Stimulated activated CD8-positive, alpha-beta memory T cell treated with anti-CD3 and anti-CD28 coated beads, Interleukin-7, amount 100 ng/mL, for 4 hours (primary cell): ENCODE measurements at places on chromosomes 6 and 20.

GRCh38 chr6:112802144-112802543, 455.0 kb downstream of the RFPL4B start:
- DNase-seq, result no peak

DNA sequence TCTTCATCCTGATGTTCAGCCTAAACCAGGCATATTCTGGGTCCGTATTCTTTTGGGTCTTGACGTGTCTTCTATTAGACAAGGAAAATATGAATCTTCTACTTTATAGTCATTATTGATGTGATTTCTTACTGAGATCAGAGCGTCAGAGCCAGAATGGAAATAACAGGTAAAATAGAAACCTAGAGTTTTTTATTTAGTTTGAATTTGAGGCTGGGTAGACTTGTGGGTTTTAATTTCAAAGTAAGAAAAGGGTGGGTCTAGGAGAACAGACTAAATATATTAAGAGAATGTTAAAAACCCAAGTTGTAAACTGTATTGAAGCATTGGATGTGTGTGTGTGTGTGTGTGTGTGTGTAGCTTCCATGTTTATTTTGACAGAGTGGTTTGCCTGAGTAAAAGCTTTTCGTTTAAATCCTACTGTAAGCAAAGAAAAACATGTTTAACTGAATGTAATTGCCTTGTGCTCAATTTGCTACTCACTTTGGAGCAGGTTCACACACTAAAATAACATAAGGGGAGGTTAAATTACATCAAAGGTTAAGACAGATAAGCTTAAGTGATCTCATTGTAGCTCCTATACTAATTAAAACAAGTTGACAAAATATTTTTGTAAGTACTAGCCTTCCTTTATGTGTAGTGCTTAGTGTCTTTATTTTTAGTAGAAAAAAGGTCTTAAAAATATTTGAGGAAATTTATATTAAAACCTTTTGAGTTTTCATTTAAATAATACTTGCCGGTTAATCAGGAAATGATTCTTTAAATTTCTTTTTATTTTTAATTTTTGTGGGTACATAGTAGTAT, 17.4 kb downstream of the HECA start:
- DNase-seq, result no peak

DNA sequence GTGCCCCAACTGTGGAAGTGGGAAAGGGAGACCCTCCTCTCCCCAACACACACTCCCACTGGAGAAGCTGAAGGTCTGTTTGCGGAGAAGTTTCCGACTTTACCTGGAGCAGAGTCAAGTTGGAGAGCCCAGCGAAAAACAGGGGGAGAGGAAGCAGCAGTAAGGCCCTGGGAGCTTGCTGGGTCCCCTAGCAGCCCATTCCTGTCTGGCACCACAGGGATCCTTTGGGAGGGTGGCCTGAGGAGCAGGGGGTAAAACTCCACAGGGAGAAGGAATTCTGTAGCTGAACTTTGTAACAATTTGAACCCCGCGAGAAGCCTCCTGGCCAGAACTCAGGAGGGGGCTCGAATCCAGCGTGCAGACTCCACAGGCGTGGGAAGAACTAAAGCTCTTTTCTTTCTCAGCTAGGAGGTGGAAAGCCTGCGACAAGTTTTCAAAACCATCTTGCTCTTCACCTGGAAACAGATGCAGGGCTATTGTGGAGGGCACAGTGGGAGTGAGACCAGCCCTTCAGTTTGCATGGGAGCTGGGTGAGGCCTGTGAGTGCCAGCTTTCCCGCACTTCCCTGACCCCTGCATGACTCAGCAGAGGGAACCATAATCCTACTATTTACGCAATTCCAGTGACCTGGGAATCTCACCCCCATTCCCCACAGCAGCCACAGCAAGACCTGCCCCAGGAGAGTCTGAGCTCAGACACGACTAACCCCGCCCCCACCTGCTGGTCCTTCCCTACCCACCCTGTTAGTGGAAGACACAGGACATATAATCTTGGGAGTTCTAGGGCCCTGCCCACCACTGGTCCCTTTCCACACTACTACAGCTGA, 25.8 kb downstream of the SERPINB9 start:
- DNase-seq, result no peak

DNA sequence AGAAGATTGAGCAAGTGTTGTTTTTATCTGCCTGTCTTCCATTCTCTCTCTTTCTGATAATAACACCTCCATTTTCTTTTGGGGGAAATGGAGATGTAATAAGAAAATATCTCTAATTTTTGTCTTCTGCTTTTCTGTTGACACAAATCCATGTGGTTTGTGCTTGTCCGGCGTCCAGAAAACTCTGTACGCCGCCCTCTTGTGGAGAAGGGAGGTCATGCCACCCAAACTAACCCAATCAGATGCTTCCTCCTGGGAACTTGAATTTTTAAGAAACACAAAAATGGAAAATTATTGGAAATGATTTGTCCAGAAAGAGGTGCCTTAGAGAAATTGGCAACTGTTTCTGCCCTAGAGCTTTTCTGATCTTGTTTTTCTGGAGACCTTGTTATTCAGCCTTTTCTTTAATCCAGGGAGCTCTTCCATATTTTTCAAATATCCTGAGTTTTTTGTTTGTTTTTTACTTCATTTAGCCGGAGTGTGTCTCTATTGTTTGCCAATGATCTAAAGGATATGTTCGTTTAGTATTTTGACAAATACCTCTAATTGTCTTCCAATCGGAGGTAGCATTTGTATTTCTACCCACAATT, 17.8 kb upstream of the FNDC1 start:
- no peak for DNase-seq

DNA sequence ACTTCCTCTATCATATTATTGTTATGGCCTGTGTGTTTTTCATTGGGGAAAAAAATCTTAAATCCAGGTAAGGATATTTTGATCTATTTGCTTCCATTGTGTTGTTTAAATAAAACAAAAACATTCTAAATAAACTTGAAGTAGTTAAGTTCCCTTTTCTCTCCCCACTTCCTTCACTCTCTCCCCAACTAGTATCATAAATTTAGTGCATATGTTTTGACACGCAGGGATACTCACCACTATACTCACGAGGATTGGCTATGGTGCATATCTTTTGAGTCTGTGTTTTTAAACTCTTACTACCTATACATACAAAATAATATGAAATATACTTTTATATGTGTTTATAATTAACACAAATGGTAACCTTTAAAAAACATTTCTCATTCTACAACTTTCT, 5.2 kb downstream of the TTLL9 start:
- no peak for DNase-seq

- DNase-seq, result no peak
Measured at GRCh38 chr6:140269591-140270165, 895.2 kb upstream of the CITED2 start.

DNA sequence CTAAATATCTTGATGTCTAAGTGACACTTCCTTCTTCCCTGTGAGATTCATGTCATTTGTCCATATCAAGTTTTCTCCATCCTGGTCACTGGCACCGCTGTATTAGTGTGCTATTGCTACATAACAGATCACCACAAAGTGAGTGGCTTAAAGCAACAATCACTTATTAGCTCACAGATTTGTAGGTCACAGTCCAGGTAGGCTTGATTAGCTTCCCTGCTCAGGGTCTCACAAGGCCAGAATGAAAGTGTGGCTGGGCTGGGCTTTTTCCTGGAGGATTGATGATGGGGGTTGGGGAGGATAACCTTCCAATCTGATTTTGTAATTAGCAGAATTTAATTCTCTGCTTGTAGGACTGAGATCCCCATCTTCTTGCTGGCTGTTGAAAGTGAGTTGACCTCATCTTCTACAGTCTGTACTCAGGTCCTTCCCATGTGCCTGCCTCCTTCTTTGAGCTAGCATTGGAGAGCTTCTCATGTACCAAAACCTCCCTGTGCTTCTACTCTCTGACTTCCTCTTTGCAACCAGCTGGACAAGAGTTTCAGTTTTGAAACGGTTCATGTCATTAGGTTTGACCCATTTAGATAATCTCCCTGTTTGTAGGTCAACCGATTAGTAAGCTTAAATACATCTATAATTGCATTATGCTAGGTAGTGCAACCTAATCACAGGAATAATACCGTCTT, 152.4 kb upstream of the MAN1A1 start:
- DNase-seq, result no peak

GRCh38 chr6:110183292-110183885, 3.2 kb downstream of the CDC40 start:
- no peak for DNase-seq
